Esophagus squamous epithelium (tissue), 5 donors: ENCODE measurements at places on chromosomes 3 and 15.

GRCh38 chr15:93144463-93145236 is 55.6 kb upstream of the RGMA start:
- DNase-seq = no peak

GRCh38 chr15:39592500-39592899 is 11.6 kb downstream of the THBS1 start:
- no peak for DNase-seq

DNA sequence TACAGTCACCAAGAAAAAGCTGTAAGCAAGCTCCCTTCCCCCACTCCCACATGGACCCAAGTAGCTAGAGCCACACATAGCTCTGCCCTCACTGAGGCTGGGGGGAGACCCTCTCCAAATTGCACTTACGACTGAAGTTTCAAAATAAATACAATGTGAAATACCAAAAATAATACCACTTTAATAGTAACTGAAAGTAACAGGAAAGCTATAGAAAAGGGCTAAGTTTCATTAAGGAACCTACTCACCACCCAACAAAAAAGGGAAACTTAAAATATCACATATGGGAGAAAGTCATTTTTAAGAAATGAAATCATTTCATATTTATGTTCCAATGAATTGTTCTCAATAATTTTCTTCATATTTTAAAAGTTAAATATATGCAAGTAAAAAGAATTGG is 130.4 kb upstream of the UBE2E2 start:
- no peak for DNase-seq

DNA sequence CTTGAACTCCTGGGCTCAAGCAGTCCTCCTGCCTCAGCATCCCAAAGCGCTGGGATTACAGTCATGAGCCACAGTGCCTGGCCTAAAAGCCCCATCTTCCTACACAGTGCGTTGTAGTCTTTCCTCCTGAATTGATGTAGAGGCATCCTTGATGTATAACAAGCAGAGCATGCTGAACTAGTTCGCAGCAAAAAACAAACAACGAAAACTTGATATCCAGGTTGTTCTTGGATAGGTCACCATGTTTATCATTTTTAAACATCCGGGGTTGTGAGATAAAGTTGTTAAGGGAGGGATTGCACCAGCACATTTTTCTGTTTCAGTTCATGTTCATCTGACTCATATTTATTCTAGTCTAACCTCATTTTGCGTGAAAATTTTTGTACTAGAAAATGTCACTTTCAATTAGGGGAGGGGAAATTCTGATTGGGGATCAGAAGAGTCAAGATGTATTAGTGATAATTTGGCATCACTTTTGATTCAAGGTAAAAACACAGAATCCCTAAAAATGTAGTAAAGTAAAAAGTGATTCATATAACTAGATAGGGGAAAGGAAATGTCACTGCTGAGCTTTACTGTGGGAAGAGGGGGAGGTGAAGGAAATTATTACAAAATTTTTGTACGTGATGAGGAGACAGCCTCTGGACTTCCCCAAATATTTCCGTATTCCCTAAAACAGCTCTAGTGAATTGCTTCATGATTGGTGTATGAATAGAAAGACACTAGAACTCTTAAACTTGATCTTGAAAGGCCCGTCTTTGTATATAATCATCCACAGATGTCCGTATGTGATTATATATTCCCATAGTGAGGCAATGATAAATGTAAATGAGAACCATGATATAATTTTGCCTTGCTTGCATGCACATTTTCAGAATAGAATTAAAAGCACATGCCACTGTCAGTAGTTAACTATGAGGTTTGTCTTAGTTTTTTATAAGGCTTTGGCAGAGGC is 22.9 kb downstream of the RAB8B start:
- DNase-seq = no peak

DNA sequence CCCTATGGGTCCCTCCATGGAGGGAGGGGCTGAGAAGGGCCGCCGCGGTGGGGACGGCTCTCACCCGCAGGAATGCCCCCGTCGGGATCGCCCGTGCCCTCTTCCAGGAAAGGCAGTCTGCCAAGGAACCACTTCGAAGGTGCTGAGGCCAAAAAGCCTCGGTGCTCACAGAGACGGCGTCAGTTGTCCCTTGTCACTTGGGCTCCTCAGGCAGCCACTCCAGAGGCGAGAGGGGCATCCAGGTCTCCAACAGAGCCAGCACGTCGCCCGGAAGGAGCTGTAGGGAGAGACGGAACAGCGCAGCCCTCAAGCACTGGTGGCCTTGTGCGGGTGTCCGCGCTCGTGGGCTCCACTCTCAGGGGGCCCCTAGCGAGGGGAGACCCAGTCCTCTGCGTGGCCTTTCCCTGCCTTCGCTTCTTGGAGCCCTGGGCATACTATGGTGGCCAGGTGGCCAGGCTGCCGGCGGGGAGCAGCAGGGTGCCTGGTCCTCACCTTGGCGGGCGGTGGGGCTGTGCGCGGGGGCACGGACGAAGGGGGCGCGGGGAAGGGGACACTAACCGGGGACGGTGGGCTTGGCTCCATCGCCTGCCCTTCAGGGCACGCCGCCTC is 994 bp downstream of the MESP1 start:
- DNase-seq = no peak
